ENCODE measurements at places on chromosomes 3 and 15. TPM values are rescaled to one million over a fixed set of nuclear protein-coding genes. Genes with fewer than 3 reads are reported as not detected.
A peak's percentile ranks its signal among the peaks of the same experiment; 100 is the strongest.

DNA sequence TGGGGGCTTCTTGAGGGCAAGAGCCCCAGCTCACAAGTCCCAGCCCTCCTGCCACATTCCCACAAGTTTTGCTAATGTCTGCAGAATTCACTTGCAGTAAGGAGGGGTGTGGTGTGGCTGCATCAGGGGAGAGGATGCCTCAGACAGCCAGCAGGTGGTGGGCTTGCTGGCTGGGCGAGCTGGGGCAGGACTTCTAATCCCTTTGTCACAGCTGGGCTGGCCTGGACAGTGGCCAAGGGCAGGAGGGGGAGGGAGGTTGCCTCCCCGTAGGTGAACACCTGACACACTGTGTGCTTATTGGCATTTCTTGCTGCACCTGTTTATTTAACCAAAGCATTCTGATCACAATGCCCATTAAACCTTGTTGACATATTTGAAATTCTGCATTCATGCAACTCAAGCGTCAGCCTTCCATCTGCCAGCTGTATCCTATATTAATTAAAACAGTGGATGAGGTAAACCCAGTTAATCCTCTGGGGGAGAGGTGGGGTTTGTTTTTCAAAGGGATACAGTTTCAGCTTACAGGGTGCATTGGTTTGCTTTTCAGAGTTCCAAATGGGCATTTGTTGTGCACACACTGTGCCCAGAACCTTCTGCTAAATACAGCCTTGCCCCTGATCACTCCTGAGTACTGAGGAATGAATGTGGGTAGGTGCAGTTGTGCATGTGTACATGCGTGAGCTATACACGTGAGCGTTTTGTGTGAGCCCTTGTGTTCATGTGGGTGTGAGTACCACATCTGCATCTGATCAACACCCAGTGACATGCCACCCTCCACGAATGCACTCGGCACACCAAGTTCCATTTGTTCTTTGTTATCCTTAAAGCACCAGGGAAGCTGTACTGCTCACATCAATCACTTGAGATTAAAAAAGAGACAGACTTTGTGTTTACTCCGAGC is 268.7 kb downstream of the XXYLT1 start:
- peak; percentile 80 for ATAC-seq

- ATAC-seq = no peak
These were observed 103.3 kb upstream of the GALNT15 start for GRCh38 chr3:16071206-16071605.

DNA sequence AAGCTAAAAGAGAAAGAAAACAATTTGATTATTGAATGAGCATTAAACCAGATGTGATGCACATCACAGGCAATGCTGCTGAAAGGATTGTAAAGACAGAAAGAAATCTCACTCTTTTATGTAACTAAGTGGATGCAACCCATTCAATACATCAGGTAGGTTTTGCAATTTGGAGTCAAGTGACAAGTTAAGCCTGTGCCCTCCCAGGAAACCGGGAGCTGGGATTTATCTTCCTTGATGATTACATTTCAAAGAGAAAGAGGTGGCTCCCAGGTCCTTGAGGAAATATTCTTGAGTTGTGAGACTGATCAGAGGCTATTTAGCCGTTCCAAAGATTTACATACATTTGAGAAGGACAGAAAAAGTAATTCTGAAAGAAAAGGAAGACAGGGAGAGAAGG is 219.0 kb upstream of the PROK2 start:
- no peak for ATAC-seq

CCDC32 gene
- 13.9 TPM for total RNA-seq

DNA sequence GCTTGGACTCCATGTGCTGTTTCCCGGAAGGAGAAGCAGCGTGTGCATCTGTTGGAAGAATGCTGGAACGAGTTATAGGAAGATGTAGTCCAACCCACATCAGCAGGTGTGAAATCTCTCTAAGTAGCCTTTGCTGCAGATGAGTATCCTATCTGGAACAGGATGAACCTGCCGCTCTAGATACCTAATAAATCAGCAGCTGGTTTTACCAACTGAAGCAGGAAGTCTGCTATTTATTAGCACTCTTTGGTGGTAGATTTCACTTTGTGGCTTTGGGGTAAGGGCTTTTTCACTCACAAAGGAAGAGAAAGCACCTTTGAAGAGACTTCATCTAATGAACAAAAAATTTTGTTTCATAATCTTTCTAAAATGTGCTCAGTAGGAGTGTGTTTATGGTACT is 66.4 kb downstream of the DCUN1D1 start:
- ATAC-seq = peak; percentile 83

KBTBD13 gene
- not detected for total RNA-seq

DNA sequence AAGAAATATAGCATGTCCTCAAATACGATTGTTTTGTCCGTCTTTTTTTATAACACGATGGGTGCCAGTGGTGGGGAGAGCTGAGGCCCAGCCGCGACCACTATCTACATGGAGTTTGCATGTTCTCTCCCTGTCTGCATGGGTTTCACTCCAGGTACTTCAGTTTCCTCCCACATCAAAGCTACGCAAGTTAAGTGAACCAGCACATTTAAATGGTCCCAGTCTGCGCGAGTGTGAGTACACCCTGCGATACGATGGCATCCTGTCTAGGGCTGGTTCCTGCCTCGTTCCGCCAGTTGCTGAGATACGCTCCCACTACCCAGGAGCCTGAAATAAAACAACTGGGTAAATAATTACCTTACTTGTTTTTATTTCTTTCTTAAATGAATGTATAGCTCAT is 40.6 kb downstream of the ATP13A3 start:
- no peak for ATAC-seq

DNA sequence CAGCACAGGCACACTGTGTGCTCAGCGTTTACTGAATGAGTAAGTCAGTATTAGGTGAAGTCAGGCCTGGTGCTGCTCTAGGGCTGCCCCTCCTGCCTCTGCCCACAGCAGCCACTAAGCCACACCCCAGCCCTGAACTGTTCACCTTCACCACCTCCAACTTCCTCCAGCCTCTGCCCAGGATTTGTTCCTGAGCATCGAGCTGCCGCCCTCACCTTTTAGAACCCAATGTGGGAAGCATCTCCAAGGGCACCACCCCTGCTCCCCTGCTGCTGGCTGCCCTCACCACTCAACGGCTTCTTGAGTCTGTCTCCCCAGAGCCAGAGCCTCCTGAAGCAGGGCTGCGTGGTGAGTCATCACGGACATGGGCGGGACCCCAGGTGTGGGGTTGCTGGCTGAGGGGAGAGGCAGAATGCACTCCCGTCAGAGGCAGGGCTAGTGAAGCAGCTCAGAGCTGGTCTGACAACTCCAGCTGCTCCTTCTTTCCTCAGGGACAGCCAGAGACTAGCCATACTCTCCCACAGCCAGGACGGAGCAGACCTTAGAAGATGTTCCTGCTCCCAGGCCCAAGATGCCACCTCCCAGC is 5.8 kb downstream of the HYAL2 start:
- ATAC-seq = peak; percentile 87

- ATAC-seq = no peak
These were observed 6.1 kb downstream of the ERICH6 start for GRCh38 chr3:150697646-150698045.

DNA sequence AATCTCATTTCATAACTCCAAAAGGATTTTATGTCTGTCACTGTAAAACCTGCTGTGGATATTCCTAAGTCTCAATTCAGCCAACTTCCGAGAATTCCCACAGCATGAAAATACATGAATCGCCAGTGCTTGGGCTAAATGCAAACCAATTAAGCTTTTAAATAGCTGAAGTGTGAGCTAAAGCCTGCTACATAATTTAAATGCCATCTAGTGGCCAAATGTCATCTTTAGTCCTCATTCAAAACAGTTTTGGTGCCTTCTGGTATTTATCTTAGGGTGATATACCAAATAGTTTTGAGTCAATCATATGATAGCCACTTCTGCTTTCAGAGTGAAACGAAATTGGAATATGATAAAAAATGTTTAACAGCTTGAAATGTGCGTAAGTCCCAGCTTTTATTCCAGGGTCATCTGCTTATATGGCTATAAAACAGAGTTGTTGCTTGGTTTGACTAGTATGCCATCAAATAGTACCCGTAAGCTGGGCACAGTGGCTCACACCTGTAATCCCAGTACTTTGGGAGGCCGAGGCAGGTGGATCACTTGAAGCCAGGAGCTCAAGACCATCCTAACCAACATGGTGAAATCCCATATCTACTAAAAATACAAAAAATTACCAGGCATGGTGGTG is 41.8 kb upstream of the CCNL1 start:
- ATAC-seq = peak; percentile 35

SLC25A38 gene
- 8.6 TPM for total RNA-seq

DNA sequence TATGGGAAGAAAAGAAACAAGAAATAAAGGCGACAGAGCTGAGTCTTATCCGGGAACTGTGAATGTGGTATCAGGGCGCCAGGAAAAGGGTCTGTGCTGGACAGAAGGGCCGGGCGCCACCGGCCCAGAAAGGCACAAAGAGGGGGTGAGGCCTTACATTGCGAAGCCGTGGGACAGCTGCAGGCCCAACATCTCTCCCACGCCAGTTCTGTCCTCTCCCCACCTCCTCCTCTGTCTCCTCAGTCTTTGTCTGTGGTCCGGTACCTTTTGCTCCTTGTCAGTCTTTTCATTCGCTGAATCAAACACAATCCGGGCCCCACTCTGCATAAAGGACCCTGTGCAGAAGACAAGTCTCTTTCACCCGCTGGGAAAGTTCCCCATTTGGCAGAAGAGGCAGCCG is 81.8 kb downstream of the LRIG1 start:
- ATAC-seq = no peak

DNA sequence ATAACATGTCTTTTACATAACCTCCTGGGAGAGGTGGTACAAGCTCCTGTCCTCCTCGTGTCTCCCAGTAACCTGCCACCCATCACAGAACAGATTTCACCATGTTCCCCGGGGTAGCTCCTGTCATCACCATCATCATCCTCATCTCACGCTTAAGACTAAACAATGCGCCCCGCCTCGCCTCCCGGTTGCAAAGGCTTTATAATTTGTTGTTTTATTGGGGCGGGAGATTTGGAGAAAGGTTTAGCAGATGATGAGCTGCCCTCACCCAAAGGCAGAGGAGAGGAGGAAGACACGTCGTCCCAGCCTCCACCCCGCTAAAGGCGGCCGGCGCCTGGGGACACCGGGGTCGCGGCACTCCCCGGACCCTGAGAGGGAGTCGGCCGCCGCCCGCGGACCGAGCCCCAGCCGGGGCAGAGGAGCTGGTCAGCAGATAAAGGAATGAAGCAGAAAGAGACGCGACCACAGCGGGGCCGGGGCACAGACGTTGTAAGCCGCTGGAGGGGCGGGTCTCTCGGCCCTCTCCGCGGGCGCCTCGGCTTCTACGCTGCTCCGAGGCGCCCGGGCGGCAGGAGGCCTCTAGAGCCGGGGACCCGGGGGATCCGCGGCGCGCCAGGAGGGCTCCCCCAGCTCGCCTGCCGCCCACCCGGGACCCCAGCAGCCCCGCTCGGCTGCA is 589 bp downstream of the HERC1 start:
- ATAC-seq = peak; percentile 70

GRCh38 chr3:35505772-35506171 is 133.6 kb upstream of the ARPP21 start:
- ATAC-seq = no peak

DNA sequence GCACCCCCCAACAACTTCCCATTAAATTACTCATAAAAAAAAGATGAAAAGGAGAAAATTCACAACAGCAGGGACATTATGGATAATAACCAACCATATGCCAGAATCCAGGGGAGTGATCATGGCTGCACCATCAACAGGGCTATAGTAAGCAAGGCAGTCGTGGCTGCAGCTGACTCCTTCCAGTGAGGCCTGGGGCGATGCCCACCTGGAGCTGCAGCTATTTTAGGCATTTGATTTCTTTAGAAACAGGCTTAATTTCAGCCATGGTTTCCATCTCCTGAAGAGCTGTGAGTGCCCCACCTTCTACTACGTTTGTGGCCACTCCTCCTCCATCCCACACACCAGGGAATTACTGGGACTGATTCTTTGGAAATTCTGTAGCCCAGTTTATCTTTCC is 84.0 kb downstream of the MINAR1 start:
- ATAC-seq = no peak

DNA sequence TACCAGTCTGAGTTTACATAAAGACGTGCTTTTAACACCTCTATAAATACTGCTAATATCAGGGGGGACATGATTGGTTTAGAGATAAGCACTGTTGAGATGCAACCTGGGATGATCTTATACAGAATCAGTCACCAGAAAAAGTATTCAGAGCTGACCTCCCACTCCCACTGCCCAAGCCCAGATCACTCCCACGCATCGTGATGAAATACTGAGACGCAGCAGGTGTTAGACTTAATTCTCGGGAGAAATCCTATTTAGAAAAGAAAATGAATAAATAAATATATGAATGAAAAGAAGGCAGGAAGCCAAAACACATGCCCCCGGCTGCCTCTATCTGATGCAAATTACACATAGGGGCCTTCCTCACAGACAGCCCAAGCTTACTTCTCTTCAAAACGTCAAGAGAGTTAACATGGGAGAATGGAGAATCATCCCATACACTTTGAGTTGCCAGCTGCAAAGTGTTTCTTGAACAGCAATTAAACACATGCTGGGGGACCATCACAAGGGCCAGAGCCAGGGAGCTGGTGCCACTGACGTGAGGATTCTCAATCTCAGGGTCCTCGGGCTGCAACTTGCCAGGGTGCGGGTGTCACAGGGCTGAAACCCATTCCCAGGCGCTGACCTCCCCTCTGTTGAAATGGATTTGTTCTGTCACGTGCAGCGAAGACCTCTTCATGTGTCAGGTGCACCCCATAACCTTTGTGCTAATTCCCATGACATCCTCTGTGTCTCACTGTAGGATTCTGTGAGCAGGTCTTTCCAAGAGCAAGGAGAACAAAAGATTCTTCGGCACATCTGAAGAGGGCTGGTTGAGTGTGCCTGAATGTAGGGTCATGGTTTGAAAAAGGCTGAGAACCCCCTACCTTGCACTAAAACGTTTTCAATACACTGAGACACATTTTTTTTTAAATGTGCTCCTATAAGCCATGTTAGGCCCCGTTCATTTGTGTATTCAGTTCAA is 764.2 kb upstream of the ARRDC4 start:
- no peak for ATAC-seq

GRCh38 chr15:85499371-85499887 is 119.0 kb downstream of the AKAP13 start:
- no peak for ATAC-seq

FRMD5 gene
- 0.20 TPM for total RNA-seq

CTXN2 gene
- total RNA-seq = not detected

- no peak for ATAC-seq
These were observed 9.1 kb downstream of the MESP2 start for GRCh38 chr15:89785064-89785773.

DNA sequence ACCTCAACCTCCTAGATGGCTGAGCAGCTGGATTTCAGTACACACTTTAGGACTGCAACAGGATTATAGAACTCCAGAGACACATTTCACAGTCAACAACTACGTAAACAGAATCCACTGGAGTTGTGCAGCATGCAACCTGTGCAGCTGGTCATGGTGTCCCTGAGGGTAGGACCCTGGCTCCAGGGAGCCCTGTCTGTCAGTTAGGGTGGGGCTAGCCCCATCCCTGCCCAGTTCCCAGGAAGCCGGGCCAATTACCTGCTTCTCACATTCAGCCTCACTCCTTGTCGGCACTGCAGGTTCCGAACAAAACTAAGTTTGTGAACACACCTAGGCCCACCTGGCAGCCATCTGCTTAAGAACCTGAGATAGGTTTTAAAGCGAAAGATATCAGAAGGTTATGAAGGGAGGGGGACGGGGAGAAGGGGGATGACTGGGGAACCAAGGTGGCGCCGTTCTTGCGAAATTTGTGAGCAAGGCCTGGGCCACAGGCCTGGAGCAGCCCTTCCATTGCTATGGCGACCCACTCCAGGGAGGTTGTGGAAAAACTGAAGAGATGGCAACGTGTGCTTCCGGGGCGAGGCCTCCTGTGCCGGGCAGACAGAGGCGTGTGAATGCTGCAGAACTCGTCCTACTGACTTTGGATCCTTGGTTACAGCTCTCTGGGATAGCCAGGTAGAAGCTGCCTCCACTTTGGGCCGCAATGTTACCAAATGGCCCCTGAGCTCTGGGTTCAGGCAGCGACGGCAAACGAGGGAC is 25.3 kb downstream of the ACSBG1 start:
- ATAC-seq = peak; percentile 72

TRMT10C gene
- total RNA-seq = 14.6 TPM
